ELF-1 (cell line): ENCODE measurements at places on chromosomes 16 and 17.

DNA sequence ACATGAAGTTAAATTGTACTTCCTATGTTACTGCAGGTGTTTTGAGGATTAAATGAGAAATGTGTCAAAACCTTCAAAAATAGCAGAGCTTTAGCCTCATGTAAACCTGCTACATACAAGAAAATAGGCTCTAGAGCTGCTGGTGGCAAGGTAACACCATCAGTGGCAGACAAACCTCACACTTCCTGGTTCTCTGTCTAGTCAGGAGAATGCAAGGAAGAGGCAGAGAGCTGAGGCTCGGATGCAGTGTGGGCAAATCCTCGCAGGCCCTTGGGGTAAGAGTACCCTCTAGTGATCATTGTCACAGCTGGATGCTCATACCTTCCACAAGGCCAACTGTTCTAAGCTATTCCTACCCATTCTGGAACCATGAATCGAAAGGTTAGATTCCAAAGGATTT is 14.2 kb downstream of the CIAPIN1 start:
- DNase-seq: no peak

DNA sequence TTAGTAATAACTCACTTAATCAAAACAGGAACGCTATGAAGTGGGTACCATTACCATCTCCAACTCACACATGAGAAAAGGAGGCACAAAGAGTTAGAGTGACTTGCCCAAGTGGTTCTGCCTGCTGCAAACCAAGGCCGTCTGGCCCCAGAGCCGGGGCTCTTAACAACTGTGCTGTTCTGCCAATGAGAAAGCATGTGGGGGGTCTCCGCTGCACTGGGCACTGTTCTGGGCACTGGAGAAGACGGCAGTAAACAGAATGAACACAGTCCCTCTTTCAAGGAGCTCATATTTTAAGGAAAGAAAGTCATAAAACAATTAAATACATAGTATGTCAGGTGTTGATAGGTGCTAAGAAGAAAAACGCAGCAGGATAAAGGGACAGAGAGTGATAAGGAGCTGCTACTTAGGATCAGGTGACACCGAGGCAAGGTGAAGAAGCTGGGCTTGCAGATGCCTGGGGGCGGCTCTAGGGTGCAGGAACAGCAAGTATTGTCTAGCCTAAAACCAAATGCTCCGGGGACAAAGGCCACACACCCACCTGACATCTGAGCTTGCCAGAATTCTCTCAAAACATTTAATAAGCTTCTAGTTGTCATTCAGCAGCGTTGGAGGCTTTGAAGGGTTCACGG is 6.5 kb downstream of the STX8 start:
- peak; percentile 42 for DNase-seq

- no peak for DNase-seq
These were observed 13.9 kb downstream of the LRRC37B start for GRCh38 chr17:32020943-32021614.

- no peak for DNase-seq
These were observed 10.7 kb upstream of the SNTB2 start for GRCh38 chr16:69176033-69176800.

- DNase-seq: no peak
These were observed 63.6 kb upstream of the KIFC3 start for GRCh38 chr16:57865746-57866528.

DNA sequence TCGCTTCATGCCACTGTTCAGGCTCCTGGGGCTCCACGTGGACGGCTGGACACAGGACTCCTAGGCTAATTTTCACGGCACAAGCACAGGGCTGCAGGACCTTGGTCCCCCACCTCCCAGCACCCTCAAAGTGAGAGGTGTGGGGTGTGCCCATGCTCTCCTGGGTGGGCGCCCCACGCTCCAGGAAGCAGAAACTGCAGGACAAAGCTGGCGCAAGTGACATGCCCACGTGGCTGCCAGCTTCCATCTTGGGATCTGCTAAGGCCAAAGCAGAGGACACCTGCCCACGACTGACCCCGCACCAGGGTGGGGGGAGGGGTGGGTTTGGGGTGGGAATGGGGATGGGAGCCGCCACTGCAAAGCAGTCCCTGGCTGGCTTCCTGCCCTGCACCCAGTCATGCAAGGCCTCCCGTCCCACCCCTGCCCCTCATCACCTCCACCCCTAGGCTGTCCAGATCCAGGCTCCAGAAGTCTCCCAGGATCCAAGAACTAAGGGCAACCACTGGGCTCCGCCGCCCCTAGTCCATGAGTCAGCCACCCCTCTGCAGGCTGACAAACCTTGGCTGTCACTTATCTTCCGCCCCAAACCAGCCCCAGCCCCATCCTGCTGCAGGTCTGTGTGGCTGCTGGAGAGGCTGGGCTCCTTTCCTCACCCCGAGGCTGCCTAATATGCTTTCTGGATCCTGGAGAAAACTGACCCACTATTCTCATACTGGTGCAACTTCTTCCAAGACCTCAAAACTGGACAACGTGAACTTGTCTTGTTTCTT is 11.1 kb downstream of the USP6 start:
- no peak for DNase-seq

DNA sequence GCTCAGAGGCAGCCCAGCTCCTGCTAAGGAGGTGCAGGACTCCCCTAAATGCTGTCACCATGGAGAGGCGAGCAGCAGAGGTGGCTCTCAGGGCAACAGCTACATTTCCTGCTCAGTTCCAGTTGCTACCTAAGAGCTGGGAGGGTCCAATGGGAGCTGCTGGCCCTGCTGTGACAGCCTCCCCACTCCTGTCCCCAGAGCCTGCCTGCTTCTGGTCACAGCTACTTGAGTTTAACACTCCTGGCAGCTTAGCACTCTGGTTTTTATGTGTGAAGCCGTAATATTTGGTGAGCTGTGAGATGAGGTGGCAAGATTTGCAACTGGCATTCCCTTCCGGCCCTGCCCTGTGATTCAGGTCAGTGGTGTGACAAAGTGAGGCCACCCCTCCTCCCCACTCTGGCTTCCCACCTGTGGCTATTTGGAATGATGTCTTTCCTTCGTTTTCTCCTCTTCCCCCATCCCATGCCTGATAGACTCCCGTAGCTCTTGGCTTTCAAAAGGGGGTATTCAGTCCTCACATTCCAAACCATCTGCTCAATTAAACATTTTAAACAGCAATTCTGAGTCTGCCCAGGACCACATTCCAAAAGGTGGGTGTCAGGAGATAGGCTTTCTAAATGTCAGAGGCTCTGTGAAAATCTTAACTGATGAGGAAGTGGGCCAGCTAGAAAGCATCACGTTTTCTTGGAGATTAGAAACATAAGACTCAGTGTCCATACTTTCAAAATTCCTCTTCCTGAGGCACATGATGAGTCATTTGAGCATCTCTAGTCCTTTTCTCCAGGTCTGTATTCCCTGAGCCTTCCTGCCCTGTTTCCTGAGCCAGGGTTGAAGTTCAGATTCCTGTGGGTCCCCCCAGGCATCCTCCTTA is 42.6 kb upstream of the SKAP1 start:
- peak; percentile 44 for DNase-seq

DNA sequence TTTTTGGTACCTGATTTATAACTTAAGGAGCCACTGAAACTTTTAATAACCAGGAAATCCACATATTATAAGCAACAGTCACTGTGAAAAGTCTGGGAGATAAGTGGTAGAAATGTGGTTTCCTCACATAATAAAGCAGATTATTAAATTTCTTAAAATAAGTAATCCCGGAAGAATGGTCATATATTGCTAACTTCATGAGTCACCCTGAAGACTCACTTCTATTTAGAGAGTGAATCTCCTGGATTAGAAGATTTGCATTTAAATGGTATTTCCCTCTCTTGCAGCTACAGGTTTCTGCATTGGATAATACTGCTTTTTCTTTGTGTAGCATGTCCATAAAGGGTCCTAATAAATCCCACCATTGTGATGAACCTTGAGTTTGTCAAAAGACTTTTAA is 1286.8 kb upstream of the CDH8 start:
- DNase-seq: no peak

DNA sequence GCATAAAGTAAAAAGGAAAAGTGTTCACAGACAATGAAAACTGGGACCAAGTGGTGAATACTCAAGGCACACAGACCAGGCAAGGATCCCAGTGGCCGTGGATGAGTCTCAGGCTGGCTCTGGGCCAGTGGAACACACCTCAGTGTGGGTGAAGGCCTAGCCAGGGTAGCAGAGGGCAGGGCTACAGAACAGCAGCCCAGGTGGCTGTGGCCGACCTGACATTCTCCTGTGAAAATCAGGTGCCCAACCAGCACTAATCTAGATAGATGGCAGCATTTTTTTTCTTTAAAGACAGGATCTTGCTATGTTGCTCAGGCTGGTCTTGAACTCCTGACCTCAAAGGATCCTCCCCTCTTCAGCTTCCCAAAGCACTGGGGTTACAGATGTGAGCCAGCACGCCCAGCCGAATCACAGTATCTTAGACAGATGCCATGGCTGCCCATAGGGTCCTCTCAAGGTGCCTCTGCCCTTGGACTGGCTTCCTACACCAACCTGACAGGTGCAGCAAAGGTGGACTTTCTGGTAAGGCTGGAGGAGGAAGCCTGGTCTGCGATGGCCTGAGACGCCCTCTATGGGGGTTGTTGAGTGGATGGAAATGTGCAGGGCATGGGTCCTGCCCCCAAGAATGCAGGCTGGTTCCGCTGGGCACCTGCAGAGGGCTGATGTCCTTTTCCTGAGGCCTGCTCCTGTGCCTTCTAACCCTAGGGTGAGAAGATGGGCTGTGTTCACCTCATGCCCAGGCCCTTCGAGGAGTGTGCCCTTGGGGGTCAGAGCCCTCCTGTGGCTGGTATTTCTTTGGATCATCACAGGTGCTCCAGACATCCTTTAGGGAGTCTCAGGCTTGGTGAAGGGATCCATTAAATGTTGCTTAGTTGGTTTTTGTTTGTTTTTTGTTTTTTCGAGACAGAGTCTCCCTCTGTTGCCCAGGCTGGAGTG is 3.8 kb upstream of the P4HB start:
- no peak for DNase-seq

- no peak for DNase-seq
These were observed 42.8 kb downstream of the SPOP start for GRCh38 chr17:49635121-49635520.

DNA sequence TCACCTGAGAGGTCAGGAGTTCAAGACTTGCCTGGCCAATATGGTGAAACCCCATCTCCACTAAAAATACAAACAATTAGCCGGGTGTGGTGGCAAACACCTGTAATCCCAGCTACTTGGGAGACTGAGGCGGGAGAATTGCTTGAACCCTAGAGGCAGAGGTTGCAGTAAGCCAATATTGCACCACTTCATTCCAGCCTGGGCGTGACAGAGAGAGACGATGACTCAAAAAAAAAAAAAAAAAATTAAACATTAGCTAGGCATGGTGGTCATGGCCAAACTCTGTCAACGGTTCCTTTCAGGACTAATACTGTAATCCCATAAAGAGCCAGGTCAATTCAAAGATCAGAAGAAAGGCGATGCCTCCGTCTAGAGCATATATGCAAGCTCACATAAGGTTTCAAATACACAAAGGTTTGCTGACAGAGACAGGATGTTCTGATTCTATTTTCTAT is 2.4 kb downstream of the RNF157 start:
- DNase-seq: no peak

- no peak for DNase-seq
These were observed 1.2 kb downstream of the C1QTNF8 start for GRCh38 chr16:1094601-1095449.

GRCh38 chr17:34899643-34900291 is 61.5 kb downstream of the CCT6B start:
- no peak for DNase-seq

DNA sequence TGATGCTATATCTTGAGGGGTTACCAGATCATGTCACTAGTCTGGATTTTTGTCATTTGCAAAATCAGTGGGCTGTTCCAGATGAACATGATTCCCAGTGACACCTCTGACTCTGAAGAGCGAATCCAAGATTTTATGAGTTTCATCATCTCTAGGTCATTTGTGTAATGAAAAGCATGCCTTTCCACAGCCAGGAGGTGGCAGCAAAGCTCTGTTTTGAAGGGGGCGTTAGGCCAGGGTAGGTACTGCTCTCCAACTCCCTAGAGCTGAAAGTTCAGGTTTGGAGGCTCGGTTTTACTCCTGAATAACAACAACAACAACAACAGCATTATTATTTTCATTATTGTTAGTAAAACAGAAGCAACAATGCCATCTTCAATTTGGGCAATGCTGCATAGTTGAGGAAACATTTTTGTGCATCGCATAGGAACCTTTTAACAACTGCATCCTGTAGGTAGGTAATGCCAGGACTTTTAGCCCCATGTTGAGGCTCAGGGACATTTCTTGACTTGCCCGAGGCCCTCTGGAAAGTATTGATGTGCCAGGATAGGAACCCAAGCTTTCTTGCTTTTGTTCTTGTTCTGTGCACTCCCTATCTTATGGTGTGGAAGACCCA is 77.0 kb downstream of the MYH13 start:
- peak; percentile 73 for DNase-seq

GRCh38 chr16:28193530-28194423 is 18.0 kb downstream of the XPO6 start:
- DNase-seq: no peak

- DNase-seq: no peak
These were observed 590 bp upstream of the CD79B start for GRCh38 chr17:63932721-63933120.

DNA sequence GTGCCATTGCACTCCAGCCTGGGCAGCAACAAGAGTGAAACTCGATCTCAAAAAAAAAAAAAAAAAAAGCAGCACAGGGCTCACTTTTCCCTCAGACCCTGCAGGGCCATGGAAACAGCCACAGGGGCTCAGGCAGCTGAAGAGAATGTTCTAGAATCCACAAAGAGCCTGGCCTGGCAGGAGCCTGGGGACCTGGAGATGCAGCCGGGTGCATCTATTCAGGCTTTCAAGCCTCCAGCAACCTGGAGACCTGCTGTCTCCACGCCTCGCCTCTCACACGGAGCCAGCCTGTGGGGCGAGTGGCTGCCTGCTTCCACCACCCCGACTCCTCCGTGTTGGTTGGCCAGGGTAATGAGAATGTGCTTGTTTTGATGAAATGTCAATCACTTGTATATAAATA is 44.0 kb upstream of the MEAK7 start:
- DNase-seq: peak; percentile 73

DNA sequence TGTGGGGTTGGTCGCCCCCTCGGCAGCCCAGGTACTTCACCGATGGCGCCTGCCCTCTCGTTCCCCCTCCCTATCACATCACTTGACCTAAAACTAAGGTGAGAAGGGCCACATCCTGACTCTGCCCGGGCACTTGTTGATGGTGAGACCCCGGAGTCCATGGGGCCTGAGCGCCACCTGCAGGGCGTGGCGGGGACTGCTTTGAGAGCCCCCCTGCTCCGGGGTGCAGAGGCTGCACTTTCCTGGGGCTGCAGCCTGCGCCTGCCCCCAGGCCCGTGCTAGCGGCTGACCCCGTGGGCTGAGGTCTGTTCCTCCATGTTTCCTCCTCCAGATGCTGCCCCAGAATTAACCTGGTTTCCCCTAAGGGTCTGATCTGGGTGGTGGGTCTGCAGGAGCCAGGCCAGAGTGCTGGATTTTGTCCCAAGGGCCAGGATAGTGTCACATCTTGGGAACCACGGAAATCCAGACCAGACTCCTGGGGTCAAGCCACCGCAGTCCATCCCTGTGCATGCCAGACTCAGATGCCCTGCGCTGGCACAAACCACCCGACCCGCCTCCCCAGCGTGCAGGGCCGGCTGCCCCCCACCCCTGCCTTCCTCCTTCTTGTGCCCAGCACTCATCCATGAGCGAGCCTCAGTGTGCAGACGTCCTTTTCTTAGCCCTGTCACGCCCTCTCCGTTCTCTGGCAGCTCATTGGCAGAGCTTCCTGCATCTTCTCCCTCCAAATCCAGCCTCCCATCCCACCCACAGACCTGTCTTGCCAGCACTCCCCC is 2.7 kb downstream of the NDUFAF8 start:
- peak; percentile 88 for DNase-seq
